Natural killer cell treated with Interleukin-12 subunit alpha and Interleukin-12 subunit beta and Interleukin-15 and Interleukin-18, amount 100 ng/mL, for 72 hours (primary cell): ENCODE measurements at places on chromosomes 16 and 17.

DNA sequence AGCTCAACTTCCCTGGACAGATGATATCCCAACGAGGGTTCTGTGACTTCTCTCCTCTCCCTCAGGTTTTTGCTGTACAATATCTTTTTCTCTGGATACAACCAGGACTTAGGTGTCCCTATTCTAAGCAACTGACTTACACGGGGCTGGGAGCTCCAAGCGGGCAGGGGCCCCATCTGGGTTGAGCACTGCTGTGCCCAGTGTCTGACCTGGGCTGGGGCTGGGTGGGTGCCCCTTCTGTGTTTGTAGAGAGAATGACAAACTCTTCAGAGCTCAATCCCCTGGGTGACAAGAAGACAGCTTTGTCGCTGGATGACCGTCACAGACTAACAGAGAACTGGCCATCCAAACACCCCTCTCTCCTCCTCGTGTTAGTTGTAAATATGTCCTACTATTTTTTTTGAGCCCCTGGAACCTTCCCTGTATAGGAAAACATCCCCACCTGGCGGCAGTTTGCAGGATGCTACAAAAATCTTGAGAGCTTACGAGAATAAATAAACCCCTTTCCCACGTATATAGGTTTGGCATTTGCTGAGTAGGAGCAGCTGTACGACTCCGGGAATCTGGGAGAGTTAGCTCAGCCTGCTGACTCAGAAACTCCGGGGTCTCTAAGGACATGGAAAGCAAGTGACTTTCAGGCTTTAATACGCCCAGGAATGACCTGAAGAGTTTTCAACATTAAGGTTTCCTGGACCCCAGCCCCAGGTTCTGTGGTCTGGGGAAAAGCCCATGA is 23.7 kb upstream of the RCVRN start:
- no peak for DNase-seq

GRCh38 chr17:50460831-50461526 is 7.7 kb downstream of the CHAD start:
- no peak for DNase-seq

DNA sequence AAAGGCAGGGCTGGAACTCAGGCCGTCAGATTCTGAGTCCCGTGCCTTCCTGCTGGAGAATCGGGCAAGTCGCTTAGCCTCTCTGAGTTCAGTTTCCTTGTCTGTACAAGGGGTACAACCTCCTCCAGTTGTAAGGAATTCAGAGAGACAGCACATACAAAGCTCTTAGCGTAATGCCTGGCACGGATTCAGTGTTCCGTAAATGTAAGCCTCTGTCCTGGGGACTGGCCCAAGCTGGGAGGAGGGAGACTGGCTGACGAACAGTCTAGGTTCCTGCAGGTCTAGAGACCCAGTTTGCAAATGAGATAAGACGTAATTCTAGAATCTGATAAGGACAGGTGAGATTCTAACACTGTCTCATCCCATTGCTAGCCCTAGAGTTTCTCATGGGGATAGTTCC is 9.9 kb downstream of the METTL22 start:
- DNase-seq, result no peak

DNA sequence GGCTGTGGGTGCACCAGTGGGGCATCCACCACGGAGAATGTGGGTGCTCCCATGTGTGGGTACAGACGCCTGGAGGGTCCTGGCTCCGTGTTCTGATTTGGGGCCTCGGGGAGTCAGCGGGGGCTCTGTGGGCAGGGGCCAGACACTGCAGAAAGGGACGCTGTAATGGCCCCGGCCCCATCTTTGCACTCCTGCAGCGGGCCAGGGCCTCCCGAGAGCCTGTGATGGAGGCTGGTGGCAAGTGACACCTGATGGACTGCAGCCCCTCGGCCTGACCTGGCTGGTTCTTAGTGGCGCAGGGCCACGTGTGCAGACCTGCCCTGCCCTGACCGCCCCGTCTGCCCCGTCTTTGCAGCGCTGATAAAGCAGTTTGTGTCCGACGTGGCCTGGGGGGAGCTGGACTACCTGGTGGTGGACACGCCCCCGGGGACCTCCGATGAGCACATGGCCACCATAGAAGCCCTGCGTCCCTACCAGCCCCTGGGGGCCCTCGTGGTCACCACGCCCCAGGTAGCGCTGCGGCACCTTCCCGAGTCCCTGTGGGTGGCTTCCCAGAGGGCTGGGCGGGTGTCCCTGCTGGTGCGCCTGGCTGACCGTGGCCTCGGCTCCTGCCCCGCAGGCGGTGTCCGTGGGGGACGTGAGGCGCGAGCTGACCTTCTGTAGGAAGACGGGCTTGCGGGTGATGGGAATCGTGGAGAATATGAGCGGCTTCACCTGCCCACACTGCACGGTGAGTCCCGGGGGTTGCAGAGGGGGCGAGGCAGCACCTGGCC is 4.7 kb downstream of the NUBP2 start:
- DNase-seq, result no peak

DNA sequence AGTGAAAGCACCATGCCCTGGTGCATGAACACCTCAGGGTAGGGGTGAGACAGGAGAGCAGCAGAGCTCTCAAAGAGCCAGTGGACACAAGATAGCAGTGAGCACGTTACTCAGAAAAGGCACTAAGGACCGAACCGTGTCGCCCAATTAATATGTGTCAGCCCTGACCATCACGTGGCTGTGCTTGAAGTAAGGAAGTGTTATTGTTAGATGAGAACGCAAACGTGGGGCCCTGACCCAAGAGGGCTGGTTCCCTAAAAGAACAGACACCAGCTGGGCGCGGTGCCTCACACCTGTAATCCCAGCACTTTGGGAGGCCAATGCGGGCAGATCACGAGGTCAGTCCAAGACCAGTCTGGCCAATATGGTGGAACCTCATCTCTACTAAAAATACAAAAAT is 16.3 kb downstream of the AXIN1 start:
- DNase-seq, result no peak

DNA sequence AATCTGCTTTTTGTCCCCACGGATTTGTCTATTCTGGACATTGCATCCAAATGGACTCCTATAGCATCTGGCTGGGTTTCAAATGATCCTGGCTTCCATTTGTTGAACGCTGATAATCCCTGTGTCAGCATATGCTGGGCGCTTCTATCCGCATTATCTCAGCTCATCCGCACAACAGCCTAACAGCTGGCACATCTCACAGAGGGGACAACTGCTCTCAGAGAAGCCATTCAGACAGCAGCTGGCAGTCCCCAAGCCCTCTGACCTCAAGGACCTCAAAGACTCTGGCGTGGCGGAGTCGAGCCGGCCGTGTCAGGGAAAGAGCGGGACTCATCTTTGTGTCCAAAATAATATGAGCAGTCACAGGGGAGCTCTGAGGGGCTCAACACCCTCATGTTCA is 82.3 kb downstream of the NT5M start:
- no peak for DNase-seq

DNA sequence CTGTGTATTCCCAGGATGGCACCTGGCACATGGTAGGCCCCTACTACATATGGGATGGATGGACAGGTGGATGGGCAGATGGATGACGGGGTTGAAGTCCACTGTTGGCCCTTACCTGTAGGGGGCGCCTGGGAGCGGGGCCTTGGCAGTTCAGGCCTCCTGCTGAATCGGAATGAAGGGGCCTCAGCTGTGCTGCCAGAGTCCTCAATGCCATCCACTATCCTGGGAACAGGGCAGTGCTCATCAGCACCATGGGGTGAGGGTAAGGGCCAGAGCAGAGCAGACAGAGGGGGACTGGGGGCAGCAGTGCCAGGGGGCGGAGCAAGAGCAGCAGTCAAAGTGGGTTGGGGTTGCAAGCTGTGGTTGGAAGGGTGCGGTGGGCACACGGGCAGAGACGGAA is 8.3 kb upstream of the RAB5C start:
- DNase-seq, result peak; percentile 64

GRCh38 chr17:53630115-53630514 is 192.6 kb upstream of the KIF2B start:
- DNase-seq, result no peak

- DNase-seq, result peak; percentile 42
Measured at GRCh38 chr16:84461413-84462295, 42.8 kb downstream of the MEAK7 start.
